ENCODE measurements at places on chromosomes 1 and 21.
A peak's percentile ranks its signal among the peaks of the same experiment; 100 is the strongest.

DNA sequence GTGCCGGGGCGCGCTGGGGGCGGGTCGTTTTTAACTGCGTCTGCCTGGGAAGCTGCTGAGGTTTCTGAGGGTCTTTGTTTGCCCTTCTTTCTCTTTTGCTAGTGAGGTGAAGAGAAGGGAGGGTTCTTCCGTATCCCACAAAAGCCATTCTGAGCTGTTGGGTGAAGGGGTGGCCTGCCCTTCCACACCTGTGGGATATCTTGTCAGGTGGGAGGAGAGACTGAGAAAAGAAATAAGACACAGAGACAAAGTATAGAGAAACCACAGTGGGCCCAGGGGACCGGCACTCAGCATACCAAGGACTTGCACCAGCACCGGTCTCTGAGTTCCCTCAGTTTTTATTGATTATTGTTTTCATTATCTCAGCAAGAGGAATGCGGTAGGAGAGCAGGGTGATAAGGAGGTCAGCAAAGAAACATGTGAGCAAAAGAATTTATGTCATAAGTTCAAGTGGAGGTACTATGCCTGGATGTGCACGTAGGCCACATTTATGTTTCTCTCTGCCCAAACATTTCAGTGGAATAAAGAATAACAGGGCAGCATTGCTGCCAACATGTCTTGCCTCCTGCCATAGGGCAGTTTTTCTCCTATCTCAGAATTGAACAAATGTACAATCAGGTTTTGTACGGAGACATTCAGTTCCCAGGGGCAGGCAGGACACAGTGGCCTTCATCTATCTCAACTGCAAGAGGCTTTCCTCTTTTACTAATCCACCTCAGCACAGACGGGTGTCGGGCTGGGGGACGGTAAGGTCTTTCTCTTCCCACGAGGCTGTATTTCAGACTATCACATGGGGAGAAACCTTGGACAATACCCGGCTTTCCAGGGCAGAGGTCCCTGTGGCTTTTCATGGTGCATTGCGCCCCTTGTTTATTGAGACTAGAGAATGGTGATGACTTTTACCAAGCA lies 972 bp downstream of the PGBD2 start:
- DNase-seq: no peak

DNA sequence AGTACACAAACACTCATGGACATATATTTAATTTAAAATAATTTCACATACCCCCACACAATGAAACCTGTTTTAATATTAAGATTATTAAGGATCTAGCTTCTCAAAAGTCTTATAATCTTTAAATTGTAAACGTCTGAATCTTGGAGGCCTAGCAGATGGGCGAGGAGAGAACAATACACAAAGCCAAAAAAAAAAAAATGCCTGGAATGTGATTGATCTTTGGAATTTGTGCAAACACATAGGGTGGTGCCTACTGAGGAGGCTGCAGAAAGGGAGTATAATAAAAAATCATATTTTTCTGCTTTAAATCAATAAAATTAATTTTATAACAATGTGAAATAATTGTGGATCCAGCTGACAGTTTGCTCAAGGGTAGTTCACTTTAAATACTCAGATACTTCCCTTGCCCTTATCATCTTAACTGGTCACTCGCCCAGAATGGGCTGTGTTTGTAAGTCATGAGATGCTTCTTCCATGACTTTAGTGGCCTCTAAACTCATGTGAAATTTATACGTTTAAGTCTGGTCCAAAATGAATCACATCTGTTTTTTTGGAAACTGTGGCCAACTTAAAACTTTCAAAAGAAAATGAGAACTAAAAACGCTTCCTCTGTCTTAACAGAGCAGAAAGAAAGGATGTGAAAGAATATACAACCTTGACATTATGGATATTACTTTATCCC lies 802.8 kb upstream of the CXADR start:
- DNase-seq: no peak

DNA sequence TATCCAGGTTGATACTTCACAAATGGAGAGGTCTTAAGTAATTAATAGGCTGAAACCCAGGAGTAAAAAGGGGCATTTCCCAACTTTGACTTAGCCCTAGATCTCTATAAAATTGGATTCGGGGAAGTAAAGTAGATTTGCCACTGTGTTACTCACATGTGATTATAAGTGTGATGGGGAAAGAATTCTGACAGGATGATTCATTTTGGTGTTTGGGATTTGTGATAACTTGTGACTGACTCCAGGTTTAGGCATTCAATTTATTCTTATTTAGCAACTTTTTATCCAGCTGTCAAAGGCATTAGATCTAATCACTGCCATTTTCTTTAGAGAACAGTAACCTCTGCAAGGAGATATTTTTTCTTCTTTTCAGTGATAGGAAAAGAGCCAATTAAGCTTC lies 175.5 kb downstream of the ASTN1 start:
- no peak for DNase-seq

- DNase-seq: no peak
Measured at GRCh38 chr1:58155418-58156123, 391.0 kb downstream of the OMA1 start.

GRCh38 chr1:89733748-89734147 lies 87.1 kb upstream of the LRRC8D start:
- no peak for DNase-seq

- DNase-seq: no peak
Measured at GRCh38 chr1:2591581-2592261, 5.1 kb downstream of the PRXL2B start.

GRCh38 chr1:202540448-202540847 lies 169.8 kb downstream of the SYT2 start:
- no peak for DNase-seq

DNA sequence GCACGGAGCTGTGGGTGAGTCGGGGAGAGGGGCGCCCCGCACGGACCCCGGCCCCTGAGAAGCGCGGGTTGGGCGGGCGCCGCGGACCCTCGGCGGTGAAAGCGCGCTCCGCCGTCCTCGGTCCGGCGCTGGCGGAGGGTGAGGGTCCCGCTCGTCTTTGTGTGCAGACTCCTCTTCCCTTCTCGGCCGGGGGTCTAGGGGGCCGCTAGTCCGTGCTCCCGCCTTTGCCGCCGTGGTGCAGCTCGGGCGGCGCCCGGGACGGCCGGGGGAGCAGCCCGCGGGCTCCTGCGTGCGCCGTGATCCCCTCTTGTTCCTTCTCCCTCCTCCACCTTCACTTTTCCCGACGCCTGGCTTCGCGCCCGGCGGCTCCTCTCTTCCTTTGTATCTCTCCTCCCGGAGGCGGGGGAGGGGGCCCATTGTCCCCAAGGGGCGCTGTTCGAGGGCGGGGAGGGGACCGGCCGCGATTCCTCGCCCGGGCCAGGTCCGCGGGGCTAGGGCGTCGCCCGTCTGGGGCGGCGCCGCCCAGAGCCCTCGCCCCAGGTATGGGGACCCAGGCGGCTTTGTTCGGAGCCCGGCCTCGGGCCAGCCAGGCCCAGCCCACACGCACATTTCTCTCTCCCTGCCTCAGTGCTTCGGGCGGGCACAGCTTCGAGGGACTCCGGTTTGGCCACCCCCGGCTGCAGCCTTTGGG lies 519 bp downstream of the FNBP1L start:
- DNase-seq: no peak

GRCh38 chr1:203033917-203034316 lies 7.6 kb downstream of the PPFIA4 start:
- DNase-seq: no peak

DNA sequence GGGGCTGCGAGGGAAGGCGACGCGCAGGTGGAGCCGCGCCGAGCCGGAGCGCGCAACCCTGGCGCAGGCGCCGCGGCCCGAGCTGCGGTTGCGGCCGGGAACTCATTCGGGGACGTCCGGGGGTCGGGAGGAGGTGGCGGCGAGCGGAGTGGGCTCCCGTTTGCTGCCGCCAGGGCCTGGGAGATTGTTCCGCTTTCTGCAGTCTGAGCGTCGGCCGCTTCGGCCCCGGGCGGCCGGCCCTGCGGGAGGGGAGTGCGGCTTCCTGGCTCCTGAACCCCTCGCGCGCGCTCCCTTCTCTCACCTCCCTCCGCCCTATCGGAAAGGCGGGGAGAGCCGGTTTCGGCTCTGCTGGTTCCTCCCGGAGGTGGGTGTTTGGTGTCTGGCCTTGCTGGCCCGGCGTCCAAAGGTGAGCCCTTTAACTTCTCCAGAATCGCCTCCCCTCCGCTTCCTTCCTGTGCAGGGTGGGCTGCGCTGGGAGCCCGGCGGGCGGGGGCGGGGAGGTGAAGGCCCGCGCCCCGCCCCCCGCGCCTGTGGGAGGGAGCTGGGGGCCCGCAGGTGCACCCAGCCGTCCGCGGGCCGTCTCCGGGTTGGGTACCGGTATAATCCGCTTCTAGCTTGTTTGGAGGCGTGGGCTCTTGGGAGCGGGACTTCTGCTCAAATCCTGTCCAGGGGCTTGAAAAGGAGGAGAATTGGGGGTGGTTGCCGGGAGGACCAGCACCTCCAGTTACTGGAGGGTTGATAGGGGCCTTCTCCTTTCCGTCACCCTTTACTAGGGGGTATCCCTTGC lies 683 bp downstream of the LRRC8D start:
- DNase-seq: peak; percentile 10

- DNase-seq: no peak
Measured at GRCh38 chr1:7299329-7299799, 471.7 kb upstream of the VAMP3 start.

GRCh38 chr1:6170742-6171201 lies 9.3 kb downstream of the CHD5 start:
- DNase-seq: no peak

- no peak for DNase-seq
Measured at GRCh38 chr21:28675331-28676041, 317.2 kb downstream of the LTN1 start.

DNA sequence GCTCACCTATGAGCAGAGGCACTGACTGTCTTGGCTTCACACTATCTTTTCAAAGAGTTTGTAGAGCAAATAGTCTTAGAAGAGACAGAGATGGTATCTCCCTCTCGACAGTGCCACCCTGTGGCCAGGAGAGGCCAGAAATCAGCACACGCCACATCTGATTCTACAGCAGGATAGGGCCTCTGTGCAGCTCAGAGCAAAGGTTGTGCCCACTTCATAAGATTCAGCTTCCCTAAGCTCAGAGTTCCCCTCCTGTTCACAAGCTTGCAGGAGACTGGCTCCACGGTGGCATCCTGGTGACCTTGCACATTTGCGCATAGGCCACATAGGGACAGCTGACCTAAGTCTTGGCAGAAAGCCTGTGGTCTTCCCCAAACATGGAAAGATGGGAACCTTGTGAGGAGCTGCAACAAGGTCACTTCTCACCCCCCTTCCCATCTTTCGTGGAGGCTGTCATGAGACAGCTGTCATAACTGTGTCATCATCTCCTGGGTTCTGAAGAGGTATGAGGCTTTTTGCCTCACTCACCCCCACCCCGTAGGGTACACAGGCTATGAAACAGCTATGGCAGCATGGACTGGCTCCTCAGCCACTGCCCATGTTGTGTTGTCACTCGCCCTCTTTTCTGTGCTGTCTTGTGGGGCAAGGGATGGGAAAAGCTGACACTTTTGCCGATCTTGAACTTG lies 3.0 kb downstream of the ITLN2 start:
- peak; percentile 30 for DNase-seq

DNA sequence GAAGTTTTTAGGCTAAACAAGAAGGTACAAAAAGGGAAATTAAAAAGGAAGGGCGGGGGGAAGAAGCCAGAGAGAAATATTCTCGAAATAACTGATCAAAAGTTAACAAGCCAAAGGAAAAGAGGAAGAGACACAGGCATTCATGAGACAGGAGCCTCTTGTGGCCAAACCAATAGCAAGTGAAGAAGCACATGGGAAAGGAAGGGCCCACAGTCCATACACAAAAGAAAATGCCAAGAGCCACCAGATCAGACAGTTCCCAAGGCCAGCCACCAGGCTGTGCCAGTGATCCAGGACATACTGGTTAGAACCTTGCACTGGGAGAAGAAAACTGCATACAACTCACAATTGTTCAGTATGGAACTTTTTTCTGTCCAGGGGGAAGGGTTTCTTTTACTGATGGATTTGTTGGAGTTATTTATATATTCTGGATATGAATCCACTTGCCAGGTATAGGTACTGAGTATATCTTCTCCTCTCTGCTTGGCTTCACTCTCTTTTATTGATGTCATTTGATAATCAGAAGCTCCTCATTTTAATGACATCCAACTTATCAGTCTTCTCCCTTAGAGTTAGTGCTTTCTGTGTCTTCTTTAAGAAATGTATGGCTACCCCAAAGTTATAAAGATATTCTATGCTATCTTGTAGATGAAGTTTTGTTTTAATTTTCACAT lies 76.8 kb downstream of the CD46 start:
- no peak for DNase-seq

DNA sequence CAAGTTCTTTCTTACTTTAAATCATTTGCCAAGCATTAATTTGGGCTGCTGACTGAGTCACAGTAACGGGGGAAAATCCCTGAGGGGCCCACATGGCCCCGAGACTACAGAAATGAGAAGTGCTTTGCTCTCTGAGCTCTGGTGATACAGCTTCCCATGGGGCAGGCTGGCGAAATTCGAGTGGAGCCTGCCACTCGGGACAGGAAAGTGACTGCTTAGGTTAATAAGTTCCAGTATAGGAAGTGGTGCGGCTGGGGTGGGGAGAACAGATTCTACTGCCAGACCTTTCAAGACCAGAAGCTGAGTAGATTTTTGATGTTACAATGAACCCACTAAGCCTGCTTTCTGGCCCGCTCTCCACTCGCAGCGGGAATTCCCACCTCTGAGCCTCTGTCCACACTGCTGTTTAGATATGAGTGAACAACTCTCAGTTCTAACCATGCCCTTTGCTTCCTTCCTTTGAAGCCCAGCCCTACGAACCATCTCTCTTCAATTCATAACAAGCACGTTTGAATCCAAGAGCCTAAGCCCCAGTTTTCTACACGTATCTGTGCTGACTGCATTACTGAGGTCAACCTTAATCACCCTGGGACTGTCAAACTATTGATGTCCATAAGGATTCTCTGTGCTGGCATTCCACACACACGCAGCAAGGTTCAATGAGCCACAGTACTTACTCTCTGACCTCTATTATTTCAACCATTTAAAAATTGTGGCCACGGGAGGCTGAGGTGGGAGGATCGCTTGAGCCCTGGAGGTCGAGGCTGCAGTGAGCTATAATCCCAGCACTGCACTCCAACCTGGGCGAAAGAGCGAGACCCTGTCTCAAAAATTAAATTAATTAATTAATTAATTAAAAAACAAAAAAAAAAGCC lies 9.6 kb downstream of the ZBTB17 start:
- DNase-seq: no peak

- no peak for DNase-seq
Measured at GRCh38 chr1:164583196-164583595, 24.2 kb downstream of the PBX1 start.

GRCh38 chr1:192626366-192627179 lies 9.4 kb upstream of the RGS13 start:
- DNase-seq: no peak

DNA sequence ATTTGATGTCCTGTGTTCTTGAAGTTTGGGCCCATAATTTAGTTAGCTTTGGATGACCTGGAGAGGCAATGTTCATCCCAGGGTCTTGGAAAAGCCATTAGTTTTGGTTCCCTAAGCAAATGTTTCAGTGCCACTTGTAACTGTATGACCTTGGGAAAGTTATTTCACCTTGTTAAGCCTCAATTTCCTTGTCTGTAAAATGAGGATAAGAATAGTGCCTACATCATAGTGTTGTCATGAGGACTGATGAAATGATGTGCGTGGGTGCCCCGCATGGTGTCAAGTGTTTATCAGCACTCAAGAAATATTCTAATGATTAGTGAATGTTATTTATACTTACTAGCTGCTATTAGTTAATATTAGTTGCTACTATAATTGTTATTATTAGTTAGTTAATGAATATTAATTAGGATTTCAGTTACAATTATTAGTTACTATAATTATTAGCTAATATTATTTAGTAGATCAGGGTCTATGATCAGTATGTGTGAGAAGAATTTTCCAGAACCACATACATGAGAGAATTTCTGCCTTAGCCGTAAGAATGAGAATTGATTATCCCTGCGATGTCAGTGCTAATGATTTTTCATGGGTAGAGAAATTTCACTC lies 1.9 kb downstream of the SH3BGR start:
- no peak for DNase-seq
